NCI-H1105 (cell line): ENCODE measurements at places on chromosomes 2 and 18.

DNA sequence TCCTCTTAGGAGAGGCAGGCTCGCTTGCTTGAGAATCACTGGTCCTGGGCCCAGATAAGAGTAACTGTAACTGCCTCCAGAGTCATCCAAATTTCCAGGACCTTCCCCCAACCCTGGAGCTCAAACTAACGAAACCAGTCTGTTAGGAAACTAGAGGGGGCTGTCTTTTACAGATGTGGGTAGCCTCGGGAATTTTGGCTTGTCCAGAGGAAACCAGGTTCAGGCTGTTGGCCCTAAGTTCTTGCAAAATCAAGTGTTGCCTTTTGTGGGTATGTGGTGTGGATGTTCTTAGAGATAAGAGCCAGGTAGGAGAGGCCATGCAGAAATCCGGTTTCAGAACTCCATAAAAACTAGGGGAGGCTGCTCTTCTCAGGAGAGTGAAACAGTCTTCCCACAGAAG lies 125.0 kb upstream of the DLX2 start:
- DNase-seq: no peak

DNA sequence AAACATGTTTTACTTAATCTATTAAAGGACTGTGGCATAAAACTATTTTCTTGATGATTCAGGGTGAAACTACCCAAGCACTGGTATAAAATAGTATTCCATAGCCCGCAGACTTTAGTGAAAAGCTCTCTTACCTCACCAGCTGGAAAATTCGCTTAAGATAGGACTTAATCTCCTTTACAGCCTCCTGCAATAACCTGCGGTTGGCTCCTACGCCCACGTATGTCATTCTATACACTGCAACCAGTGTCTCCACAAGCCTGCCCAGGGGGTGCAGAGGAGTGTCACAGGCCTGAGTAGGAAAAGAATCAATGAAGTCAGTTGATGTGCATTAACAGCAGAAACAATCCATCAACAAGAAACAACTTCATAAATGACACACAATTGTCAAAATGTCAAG lies 11.3 kb upstream of the MPP4 start:
- DNase-seq: no peak

- no peak for DNase-seq
Measured at GRCh38 chr2:238864207-238865014, 16.5 kb downstream of the TWIST2 start.

GRCh38 chr2:178225006-178225805 lies 30.9 kb downstream of the OSBPL6 start:
- no peak for DNase-seq

DNA sequence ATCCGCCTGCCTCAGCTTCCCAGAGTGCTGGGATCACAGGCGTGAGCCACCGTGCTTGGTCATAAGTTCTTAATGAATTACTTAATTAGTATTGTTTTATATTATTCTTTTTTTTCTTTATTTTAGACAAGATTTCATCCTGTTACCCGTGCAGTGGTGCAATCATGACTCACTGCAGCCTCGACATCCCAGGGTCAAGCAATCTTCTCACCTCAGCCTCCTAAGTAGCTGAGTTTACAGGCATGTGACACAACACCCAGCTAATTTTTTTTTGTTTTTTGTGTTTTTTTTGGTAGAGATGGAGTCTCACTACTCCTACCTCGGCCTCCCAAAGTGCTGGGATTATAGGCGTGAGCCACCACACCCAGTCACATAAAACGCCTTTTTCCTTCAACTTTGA lies 17.3 kb downstream of the C2orf42 start:
- no peak for DNase-seq
